Activated CD4-positive, alpha-beta T cell treated with anti-CD3 and anti-CD28 coated beads for 4 hours (primary cell): ENCODE measurements at places on chromosomes 6 and 20.

GRCh38 chr20:21344206-21344900, 41.2 kb downstream of the XRN2 start:
- no peak for DNase-seq

GRCh38 chr6:18477301-18477941, 90.3 kb downstream of the RNF144B start:
- DNase-seq: no peak

GRCh38 chr6:43795421-43795820, 25.4 kb downstream of the VEGFA start:
- no peak for DNase-seq

DNA sequence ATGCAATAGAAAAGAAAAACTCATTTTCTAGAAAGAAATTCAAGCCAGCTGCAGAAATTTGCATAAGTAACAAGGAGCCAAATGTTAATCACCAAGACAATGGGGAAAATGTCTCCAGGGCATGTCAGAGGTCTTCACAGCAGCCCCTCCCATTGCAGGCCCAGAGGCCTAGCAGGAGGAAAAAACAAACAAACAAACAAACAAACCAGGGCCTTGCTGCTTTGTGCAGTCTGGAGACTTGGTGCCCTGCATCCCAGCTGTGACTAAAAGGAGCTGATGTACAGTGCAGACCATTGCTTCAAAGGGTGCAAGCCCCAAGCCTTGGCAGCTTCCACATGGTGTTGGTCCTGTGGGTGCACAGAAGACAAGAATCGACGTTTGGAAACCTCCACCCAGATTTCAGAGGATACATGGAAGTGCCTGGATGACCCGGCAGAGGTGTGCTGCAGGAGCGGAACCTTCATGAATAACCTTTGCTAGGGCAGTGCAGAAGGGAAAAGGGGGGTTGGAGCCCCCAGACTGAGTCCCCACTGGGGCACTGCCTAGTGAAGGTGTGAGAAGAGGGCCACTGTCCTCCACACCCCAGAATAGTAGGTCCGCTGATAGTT, 110.9 kb upstream of the AKAP12 start:
- no peak for DNase-seq

DNA sequence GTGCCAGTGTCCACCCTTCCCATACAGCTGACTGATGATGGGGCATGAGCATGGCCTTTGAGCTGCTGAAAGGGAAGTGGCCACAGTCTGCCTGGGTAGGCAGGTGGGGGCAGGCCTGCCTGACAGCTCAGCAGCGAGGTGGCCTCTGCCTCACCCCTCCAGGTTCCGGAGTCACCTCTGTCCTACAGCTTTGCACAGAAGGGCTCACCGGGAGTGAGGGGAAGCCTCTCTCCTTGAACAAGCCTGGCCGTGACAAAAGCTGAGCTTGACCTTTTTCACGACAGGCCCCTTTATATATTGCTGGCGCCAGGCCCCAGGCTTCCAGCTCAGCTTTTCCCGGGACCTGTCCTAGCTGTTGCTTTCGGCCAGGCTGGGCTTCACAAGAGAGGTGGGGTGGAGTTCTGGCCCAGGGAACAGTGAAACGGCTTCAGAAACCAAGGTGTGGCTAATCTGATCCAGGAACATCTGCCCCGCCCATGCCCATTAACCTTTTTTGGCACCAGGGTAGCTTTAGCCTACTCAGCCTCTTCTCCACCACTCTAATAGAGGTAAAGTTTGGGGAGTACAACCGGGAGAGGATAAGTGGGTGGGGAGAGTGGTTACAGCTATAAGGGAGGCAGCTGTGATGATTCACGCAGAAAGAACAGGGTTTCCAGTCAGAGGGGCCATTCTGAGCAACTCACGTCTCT, 42.9 kb downstream of the C6orf132 start:
- DNase-seq: no peak

GRCh38 chr20:40291493-40292135, 397.4 kb downstream of the MAFB start:
- no peak for DNase-seq

- DNase-seq: no peak
Observed at GRCh38 chr6:147961481-147962141, 381.0 kb upstream of the SASH1 start.

DNA sequence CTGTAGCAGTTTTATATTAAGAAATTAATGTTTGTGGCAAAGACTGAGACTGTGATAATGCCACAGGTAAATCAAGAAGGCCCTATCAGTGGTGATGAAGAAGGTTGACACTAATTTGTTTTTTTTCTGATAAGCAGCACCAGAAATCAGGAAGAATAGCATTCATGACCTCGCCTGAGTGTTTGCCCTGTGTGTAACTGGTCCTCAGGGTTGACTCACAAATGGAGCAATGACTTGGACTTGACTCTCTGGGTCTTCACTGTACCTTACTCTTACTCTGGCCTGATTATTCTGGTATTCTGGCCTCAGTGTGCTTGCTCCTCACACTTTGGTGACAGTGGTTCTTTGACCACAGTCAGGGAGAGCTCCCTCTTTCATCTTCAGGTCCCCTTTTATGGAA, 243.9 kb downstream of the HAO1 start:
- no peak for DNase-seq

- DNase-seq: no peak
Observed at GRCh38 chr6:56050530-56051201, 175.3 kb upstream of the BMP5 start.

GRCh38 chr20:8421981-8422380, 289.9 kb downstream of the PLCB1 start:
- DNase-seq: no peak

DNA sequence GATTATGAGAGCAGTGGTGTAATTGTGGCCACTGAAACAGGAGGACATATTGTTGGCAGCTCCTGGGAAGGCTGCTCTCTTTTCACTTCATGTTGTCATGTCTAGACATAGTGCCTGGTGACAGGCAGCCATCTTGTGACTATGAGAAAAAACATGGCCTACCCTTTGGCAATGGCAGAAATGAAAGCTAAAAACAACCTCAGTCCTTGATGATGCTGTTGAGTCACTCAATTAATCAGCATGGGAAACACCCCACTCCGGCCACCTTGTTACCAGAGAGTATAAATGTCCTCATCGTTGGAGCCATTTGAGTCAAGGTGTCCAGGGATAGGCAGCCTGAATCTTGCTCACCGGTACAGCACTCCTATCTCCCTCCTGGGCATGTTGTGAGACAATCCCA, 31.2 kb upstream of the HMGA1 start:
- no peak for DNase-seq

DNA sequence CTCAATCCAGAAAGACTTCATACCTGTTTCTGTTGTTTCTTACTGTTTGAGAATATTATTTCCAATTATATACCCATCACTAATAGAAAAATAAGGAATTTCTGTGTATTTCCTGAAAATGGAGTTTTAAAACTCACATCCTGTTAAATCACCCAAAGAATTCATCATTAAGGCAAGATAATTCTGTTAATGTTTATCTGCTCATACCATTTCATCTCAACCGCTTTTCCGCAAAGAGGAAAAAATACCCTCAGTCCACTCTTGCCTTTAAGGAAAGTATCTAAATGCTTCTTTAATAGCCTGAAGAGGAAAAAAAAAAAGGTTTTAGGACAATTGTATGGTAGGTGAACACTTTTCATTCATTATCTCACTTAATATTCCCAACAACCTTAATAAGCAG, 7.3 kb downstream of the TPMT start:
- no peak for DNase-seq

DNA sequence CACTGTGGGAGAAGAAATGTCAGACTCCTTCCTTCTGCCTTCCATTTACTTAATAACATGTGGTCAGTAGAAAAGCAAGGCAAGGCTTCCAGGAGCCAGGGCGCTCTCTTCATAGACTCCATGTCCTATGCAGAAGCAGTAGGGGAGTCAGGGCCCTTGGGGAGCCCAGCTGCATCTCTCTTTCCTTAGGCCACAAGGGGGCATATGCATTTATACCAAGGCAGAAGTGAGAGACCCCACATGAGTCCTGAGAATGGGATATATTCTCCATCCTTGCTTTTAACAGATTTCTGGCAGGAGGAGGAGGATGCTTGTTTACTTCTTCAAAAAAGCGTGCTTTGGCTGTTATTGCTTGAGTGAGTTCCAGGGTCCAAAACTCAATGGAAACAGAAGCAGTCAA, 198.5 kb downstream of the HIVEP2 start:
- peak; percentile 29 for DNase-seq

DNA sequence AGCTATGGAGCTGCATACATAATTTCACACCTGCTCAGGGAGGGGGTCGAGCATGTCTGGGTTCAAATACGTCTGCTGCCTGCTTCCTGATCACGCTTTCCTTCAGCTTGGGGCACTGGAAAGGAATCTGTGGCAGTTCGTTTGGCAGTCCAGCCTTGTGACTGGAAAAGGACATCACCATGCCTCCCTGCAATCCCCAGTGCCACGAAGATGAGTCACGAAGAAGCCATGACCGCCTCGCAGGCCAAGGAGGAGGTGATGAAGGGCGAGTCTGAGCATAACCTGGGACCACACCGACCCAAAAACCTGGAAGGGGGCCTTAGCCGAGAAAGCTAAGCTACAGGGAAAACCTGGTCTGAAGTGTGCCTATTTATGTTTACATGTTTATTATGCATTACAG, 13.1 kb downstream of the JAG1 start:
- no peak for DNase-seq

DNA sequence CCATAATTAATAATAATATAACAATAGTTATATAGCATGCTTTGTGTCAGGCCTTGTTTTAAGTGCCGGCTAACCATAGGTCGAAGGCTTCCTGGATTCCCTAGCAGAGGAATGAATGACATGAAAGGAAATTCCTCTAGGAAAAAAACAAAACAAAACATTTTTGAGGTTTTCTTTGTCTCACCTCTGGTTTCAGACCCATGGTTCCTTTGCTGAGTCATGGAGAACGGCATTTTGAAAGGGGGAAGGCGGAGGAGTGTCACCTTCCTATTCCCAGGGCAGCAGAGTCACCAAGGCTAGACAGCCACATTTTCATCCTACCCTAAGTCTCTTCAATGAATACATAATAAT, 25.3 kb upstream of the CCND3 start:
- no peak for DNase-seq

DNA sequence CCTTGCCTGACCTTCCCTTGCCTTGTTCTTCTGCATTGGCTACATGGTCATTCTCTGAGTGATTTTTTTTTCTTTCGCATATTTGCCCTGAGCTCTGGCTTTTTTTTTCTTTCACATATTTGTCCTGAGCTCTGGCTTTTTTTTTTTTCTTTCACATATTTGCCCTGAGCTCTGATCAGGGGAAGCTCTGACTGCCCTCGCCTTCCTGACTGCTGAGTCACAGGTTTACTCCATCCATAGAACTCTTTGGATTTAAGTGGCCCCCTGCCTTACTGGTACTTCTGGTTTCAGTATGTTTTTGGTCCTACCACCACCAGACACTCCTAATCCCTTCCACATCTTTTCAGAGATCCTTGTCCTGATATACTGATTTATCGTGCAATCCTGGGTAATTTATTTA, 201.1 kb downstream of the OGFRL1 start:
- DNase-seq: no peak

DNA sequence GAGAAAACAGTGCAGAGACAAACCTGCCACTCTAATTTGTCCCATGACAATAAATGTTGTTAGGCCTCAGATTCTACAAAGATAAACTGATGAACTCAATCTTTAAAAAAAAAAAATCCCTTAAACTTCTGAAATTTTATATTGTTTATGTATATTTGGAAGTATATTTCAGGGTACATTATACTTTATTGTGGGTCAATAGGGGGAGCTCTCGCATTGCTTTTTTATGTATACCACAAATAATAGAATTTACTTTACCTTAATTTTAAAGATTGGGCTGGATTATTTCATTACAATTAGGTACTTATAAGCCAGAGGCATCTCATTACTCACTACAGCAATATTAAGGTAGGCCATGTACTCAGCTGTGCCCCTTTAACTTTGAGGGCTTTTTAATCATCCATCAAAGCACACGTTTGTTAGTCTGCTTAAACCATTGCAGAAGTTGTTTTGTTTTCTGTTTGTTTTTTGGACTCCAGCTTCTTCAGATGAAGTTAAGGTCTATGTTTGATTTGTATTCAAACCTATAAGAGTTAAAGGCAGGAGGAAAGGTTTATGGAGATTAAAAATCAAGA, 56.3 kb upstream of the EYA4 start:
- no peak for DNase-seq

- DNase-seq: no peak
Observed at GRCh38 chr6:116866281-116866871, 10.7 kb upstream of the RFX6 start.

DNA sequence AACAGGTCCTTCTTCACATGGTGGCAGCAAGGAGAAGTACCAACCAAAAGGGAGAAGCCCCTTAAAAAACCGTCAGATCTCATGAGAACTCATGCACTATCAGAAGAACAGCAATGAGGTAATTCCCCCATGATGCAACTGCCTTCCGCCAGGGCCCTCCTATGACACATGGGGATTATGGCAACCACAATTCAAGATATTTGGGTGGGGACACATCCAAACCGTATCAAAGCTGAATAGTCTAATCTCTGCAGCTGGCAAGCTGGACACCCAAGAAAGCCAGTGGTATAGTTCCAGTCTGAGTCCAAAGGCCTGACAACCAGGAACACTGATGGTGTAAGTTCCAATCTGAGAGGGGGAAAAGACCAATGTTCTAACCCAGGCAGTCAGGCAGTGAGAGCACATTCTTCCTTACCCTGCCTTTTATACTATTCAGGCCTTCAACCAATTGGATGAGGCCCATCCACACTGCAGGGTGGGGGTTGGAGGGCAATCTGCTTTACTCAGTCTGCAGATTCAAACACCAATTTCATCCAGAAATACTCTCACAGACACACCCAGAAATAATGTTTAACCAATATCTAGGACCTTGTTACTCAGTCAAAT, 17.9 kb upstream of the CNKSR3 start:
- no peak for DNase-seq

DNA sequence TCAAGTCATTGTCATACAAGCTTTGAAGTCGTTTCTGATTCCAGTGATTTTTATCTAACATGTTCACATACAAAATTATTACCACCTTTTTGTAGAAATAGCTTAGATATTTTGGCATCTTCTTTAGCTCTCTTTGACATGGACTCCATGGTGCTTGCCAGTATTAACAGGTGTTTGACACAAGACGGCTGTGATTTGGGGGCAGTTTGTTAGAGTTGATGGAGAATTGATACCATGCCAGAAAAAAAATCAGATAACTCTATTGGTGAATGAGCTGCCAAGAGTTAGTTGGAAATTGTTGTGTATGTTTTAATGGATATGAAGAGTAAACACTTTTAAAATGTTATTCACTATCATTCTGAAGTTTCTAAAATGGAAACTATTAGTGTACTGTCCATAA, 146.6 kb upstream of the LAMP5 start:
- DNase-seq: no peak

GRCh38 chr6:38584731-38585130, 55.0 kb downstream of the BTBD9 start:
- no peak for DNase-seq

- DNase-seq: no peak
Observed at GRCh38 chr6:43943099-43943766, 173.2 kb downstream of the VEGFA start.

DNA sequence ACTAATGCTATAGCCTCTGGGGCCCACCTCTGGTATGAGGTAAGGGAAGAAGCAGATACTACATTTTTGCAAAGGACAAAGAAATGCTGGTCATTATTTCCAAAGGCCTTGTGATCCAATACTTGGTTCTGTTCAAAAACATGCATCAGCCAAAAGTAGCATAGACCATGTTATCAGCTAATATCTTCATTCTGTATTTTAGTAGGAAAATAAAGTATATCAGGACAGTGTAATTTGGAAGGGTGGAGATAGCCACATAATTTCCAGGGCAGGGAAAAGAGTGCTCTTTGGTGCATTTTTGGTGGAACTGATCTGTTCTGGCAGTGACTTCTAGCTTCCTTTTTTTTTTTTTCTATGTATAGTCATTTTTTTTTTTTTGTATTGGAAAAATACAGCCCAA, 258.0 kb upstream of the SOX4 start:
- DNase-seq: no peak

- no peak for DNase-seq
Observed at GRCh38 chr6:135875446-135875845, 23.9 kb downstream of the PDE7B start.
